Right renal cortex interstitium (tissue), 3 donors: ENCODE measurements at places on chromosomes 7 and 10. TPM values are rescaled to one million over a fixed set of nuclear protein-coding genes. Genes with fewer than 3 reads are reported as not detected.

The IDI2 gene
- not detected for polyA plus RNA-seq

The GTF2IRD2 gene
- polyA plus RNA-seq, result 22.0 TPM

The ZNF488 gene
- polyA plus RNA-seq, result 6.4 TPM

The SDK1 gene
- polyA plus RNA-seq, result 6.3 TPM

The TMEM229A gene
- polyA plus RNA-seq, result 0.16 TPM

The SAMD9 gene
- polyA plus RNA-seq, result 7.0 TPM

The CDK14 gene
- polyA plus RNA-seq, result 33.6 TPM

The C7orf33 gene
- polyA plus RNA-seq, result not detected

The PRRT4 gene
- 0.54 TPM for polyA plus RNA-seq

The PLAU gene
- polyA plus RNA-seq, result 34.4 TPM

The ATOH7 gene
- 1.7 TPM for polyA plus RNA-seq

The ELMO1 gene
- polyA plus RNA-seq, result 11.0 TPM

The LRIT2 gene
- polyA plus RNA-seq, result not detected

The VSIR gene
- 7.8 TPM for polyA plus RNA-seq

The LDB3 gene
- polyA plus RNA-seq, result 0.72 TPM

The OR2A1 gene
- 0.10 TPM for polyA plus RNA-seq

The DKK1 gene
- 38.6 TPM for polyA plus RNA-seq

The WEE2 gene
- 0.35 TPM for polyA plus RNA-seq
